ENCODE measurements at places on chromosomes 12 and 14. TPM values are rescaled to one million over a fixed set of nuclear protein-coding genes. Genes with fewer than 3 reads are reported as not detected.

The LBHD2 gene
- total RNA-seq = not detected

The TSPAN8 gene
- total RNA-seq = not detected

DNA sequence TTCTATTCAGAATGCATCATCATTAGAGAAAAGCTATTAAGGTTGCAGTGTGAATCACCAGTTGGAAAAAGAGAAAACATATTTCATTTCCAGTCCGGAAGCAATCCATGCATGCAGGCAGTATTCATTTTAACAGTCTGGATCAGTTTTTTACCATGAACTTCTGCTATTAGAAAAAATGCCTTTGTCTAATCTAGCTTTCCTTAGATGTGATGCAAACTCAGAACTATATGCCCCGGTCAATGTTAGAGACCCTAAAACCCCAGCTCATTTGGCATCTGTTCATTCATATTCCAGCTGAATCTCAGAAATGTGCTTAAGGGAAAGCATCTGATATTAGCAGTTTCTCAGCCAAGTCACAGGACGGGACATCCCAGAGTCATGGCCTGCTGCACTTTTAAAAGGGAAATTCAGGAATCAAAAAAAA, 8.5 kb downstream of the IRAK3 start:
- no peak for DNase-seq

GRCh38 chr14:96424109-96424989, 32.4 kb downstream of the AK7 start:
- peak; percentile 72 for DNase-seq

DNA sequence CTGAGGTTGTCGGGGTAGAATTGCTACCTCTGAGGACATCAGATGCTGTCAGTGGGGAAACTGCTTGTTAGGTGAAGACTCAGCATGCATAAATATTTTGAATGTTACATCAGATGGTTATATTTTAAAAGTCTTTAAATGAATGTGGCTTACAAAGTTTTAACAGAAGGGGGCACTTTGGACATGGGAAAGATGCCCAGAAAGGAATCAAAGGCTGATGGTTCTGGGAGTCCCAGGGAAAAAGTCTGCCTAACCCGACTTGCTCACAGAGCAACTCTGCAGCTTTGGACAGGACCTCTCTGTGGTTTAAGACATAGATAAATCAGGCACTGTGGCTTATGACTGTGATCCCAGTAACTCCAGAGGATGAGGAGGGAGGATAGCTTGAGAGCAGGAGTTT, 474.9 kb downstream of the ATP23 start:
- no peak for DNase-seq

Measured in glomerular endothelial cell (primary cell).